GM23248 (cell line): ENCODE measurements at places on chromosomes 2 and 18. TPM values are rescaled to one million over a fixed set of nuclear protein-coding genes. Genes with fewer than 3 reads are reported as not detected.

Gene SPR
- polyA plus RNA-seq = 17.1 and 19.6 TPM in 2 replicates

Gene AGPS
- 20.9 and 22.9 TPM in 2 replicates for polyA plus RNA-seq

Gene SIX2
- 0.19 and 0.22 TPM in 2 replicates for polyA plus RNA-seq

Gene CASP10
- polyA plus RNA-seq = 2.8 and 2.9 TPM in 2 replicates

Gene CETN1
- polyA plus RNA-seq = not detected in 2 replicates

Gene SLC14A1
- 0.29 and 0.53 TPM in 2 replicates for polyA plus RNA-seq

Gene CEP76
- 6.5 TPM in 2 replicates for polyA plus RNA-seq

GRCh38 chr2:119731983-119732382, 27.7 kb upstream of the PTPN4 start:
- H3K27me3 ChIP-seq = peaks cover 5% of the 10 kb centered on the region; the same call in 1 of the 2 replicates
- DNase-seq = no peak
- no peak overlapping the region for H3K4me3 ChIP-seq
- no peaks in the 10 kb centered on the region for H3K4me1 ChIP-seq
- H3K36me3 ChIP-seq = no peaks in the 10 kb centered on the region

GRCh38 chr2:207150284-207150683, 15.5 kb downstream of the KLF7 start:
- H3K36me3 ChIP-seq = peaks cover 12% of the 10 kb centered on the region
- peaks cover 81% of the 10 kb centered on the region for H3K4me1 ChIP-seq
- H3K27ac ChIP-seq = peak overlapping the region; percentile 7; the same call in 1 of the 2 replicates
- DNase-seq = no peak

DNA sequence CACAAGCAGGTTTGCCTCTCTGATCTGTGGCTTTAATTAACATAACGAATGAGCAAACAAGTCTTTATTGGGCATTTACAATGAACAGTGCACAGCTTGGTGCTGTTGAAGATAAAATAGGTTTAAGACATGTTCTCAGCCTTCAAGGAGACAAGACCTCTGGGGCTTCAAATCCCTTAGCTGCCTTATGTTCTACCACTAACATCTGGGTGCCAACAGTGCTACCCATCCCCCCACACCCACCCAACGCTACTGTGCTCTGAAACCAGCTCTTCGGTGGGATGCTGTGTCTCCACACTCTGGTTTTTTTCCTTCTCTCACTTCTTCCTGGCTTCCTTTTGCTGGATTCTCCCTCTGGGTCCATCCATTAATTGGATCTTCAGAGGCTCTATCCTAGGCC, 14.1 kb upstream of the B3GNT2 start:
- no peak overlapping the region for H3K27ac ChIP-seq
- H3K4me3 ChIP-seq = no peak overlapping the region
- H3K4me1 ChIP-seq = no peaks in the 10 kb centered on the region; the same call in 1 of the 2 replicates
- no peaks in the 10 kb centered on the region for H3K36me3 ChIP-seq
- no peak for DNase-seq

GRCh38 chr2:215845839-215846586, 167.3 kb downstream of the MREG start:
- DNase-seq = no peak
- H3K4me3 ChIP-seq = no peak overlapping the region

DNA sequence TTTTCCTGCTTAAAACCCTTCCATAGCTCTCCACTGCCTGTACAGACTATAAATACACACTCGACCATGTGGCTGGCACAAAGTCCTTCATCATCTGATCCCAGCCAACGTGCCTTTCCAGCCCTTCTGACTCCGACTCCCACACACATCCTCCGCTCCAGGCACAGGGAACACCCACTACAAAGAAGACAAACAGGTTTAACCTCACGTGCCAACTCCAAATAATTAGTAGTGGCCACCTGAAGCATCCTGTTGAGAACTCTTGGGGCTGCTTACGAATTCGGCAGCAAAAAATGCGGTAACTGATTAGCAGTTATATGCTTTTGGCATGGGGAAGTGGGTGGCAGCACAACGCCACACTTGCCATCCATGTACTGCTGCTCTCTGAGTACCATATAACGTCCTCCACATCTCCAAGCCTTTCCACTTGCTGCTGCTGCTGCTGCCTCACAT, 12.1 kb downstream of the SPIRE1 start:
- no peaks in the 10 kb centered on the region for H3K36me3 ChIP-seq
- peaks cover 37% of the 10 kb centered on the region for H3K4me1 ChIP-seq
- DNase-seq = peak; percentile 46

- no peaks in the 10 kb centered on the region for H3K4me1 ChIP-seq
- H3K4me3 ChIP-seq = no peak overlapping the region
- no peaks in the 10 kb centered on the region for H3K36me3 ChIP-seq
- no peaks in the 10 kb centered on the region for H3K27me3 ChIP-seq
Observed at GRCh38 chr2:167380555-167380954, 492.3 kb downstream of the XIRP2 start.

DNA sequence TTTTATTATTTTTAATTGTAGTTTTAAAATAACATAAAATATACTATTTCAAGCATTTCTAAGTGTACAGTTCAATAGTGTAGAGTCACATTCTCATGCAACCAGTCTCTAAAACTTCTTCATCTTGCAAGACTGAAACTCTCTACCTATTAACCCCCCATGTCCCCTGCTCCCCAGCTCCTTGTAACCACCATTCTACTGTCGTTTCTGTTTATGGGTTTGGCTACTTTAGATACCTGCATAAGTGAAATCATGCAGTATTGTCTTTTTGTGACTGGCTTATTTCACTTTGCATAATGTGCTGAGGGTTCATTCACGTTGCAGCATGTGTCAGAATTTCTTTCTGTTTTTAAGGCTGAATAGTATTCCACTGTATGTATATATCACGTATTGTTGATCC, 139.4 kb downstream of the SMAD7 start:
- peaks cover 8% of the 10 kb centered on the region for H3K4me1 ChIP-seq
- no peak for DNase-seq
- H3K4me3 ChIP-seq = no peak overlapping the region
- H3K36me3 ChIP-seq = peaks cover 6% of the 10 kb centered on the region; the same call in 1 of the 2 replicates
- H3K27me3 ChIP-seq = no peaks in the 10 kb centered on the region

DNA sequence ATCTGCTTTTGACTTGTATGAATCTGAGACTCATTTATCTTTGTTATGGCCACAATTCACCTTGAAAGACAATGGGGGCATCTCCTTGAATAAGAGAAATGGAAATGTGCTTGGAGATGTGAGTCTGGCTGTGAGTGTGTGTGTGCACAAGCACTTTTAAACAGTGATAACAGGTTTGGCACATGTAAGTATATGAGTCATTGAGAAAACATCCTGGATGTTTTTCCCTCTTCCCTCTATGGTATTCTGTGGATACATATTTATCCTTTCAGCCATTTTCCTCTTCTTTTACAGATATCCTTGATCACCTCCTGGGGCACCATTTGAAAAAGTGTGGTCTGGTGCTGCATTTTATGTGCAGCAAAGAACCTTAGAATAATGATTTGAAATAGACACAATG, 317.3 kb upstream of the THUMPD2 start:
- DNase-seq = peak; percentile 31
- H3K36me3 ChIP-seq = no peaks in the 10 kb centered on the region
- H3K27ac ChIP-seq = peak overlapping the region; percentile 89
- H3K4me3 ChIP-seq = no peak overlapping the region
- H3K4me1 ChIP-seq = peaks cover 87% of the 10 kb centered on the region

DNA sequence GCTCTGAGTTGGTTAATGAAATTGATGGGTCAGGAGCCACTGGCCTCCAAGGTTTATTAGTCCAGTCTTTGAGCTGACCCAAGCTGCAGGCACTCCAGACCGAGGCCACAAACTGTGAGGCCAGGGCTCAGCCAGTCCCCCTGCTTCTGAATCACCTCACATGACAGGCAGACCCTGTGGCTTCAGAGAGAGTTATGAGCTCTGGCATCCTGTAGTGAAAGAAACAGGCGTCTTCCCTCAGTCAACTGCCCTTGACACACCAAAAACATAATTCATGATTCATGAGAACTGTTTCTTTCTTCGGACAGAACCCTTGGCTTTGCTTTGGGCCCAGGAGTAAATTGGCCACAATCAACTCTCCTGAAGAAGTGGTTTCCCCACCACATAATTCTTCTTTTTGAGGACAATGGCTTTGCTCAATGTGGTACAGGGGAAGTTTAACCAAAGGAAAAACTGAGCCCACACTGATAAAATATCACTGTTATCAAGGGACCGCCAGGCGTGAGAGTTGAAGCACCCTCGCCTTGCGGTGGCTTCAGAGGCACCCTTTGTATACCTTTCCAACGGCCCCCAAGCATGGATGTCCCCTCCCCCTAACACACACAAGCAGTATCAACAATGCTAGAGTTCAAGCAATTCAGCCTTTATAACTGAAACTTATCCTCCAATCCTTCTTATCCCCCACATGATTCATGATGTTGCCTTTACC, 226.9 kb downstream of the CYRIA start:
- no peaks in the 10 kb centered on the region for H3K4me1 ChIP-seq
- no peaks in the 10 kb centered on the region for H3K36me3 ChIP-seq
- H3K27ac ChIP-seq = no peak overlapping the region

- no peak overlapping the region for H3K27ac ChIP-seq
- DNase-seq = no peak
- H3K4me3 ChIP-seq = no peak overlapping the region
- H3K27me3 ChIP-seq = no peaks in the 10 kb centered on the region
- no peaks in the 10 kb centered on the region for H3K36me3 ChIP-seq
Observed at GRCh38 chr2:139544186-139544851, 764.1 kb upstream of the NXPH2 start.

GRCh38 chr18:38940475-38940862, 1374.9 kb upstream of the CELF4 start:
- H3K27me3 ChIP-seq = no peaks in the 10 kb centered on the region
- H3K27ac ChIP-seq = no peak overlapping the region
- no peaks in the 10 kb centered on the region for H3K36me3 ChIP-seq
- H3K4me3 ChIP-seq = no peak overlapping the region
- no peak for DNase-seq

GRCh38 chr18:75344615-75345014, 82.9 kb downstream of the SMIM21 start:
- DNase-seq = no peak
- H3K4me1 ChIP-seq = no peaks in the 10 kb centered on the region
- H3K27me3 ChIP-seq = peaks cover 14% of the 10 kb centered on the region; the same call in 1 of the 2 replicates
- no peak overlapping the region for H3K27ac ChIP-seq

DNA sequence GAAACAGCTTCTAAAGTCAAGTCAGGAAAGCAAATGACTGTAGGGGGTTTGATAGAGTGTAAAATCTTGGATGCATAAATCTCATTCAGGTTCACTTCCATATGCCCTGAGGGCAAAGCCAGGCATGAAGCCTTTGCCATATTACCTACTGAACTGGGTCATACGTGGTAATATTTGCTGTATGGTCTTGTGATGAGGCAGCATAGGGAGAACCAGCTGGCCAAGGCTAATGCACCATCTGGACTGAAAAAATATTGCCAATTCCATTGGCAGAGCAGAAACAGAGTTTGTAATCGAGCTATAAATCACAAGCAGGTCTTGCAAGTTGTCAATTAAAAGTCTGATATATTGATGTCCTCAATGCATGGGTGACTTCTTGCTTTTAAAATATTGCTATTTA, 243.8 kb downstream of the ERBB4 start:
- H3K4me3 ChIP-seq = no peak overlapping the region
- H3K27ac ChIP-seq = no peak overlapping the region
- H3K4me1 ChIP-seq = no peaks in the 10 kb centered on the region
- H3K27me3 ChIP-seq = no peaks in the 10 kb centered on the region
- H3K36me3 ChIP-seq = no peaks in the 10 kb centered on the region

- no peak for DNase-seq
- no peaks in the 10 kb centered on the region for H3K4me1 ChIP-seq
- no peaks in the 10 kb centered on the region for H3K36me3 ChIP-seq
- H3K27ac ChIP-seq = no peak overlapping the region
Observed at GRCh38 chr2:71511776-71512175, 58.4 kb downstream of the DYSF start.

- H3K4me1 ChIP-seq = peaks cover 44% of the 10 kb centered on the region
- H3K27me3 ChIP-seq = no peaks in the 10 kb centered on the region
- no peak overlapping the region for H3K4me3 ChIP-seq
Observed at GRCh38 chr2:179239195-179239594, 25.4 kb downstream of the SESTD1 start.

DNA sequence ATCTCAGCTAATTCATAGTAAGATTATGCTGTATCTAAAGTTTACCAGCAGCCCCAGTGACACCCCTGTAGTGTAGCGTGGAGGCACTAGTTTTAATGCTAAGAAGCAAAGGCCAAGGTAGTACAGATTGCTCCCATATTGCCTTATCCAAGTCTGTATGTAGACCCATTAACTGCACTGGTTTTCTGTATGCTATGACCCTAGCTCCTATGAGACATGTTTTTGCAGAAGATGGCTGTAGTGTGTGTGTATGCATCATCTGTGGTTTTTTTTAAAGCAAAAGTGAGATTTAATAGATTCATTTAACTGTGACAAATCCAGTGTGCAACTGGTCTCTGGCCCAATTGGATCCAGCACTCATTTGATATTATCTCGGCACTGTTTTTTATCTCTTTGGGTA, 86.5 kb downstream of the HAUS1 start:
- DNase-seq = peak; percentile 27
- H3K4me3 ChIP-seq = no peak overlapping the region
- H3K27ac ChIP-seq = no peak overlapping the region
- no peaks in the 10 kb centered on the region for H3K4me1 ChIP-seq

DNA sequence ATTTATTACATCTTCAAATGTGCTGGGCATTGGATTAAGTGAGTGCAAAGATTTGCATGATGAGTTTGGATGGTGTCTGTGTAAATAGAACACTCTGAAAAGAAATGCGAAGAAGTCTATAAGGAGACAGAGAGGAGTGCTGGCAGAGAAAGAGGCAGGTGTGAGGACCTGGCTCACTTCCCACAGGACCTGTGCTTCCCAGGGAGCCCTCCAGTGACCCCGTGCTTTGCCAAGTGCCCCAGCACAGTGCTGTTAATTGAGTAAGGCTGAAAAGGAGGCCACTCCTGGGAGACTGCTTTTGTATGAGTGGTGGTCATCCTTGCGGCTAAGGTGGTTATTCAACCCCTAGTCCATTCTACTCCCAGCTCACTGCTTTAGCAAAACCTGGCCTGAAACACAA, 230.8 kb downstream of the OSR1 start:
- H3K4me1 ChIP-seq = peaks cover 40% of the 10 kb centered on the region
- H3K27ac ChIP-seq = no peak overlapping the region
- H3K36me3 ChIP-seq = no peaks in the 10 kb centered on the region
- no peak for DNase-seq
- H3K4me3 ChIP-seq = no peak overlapping the region

DNA sequence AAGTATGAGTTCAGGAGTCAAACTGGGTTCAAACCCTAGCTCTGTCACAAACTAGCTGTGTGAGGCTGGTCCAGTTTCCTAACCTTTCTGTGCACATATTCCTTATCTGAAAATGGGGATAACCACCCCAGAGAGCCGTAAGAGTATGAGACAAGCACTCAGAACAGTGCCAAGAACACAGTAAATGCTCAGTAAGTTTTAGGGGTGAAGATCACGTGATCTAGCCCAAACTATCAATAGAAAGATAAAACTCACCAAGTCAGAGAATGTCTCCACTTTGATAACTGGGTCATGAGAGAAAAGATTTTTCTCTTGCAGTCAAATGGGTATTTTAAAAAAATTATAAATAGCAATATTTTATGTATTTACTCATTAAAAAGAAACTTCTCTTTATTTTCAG, 219.4 kb upstream of the REV1 start:
- DNase-seq = no peak
- no peak overlapping the region for H3K4me3 ChIP-seq
- no peaks in the 10 kb centered on the region for H3K27me3 ChIP-seq
- peaks cover 36% of the 10 kb centered on the region for H3K4me1 ChIP-seq
- no peaks in the 10 kb centered on the region for H3K36me3 ChIP-seq

GRCh38 chr18:39741755-39742466, 2176.3 kb upstream of the CELF4 start:
- H3K27me3 ChIP-seq = no peaks in the 10 kb centered on the region
- no peak overlapping the region for H3K4me3 ChIP-seq
- H3K4me1 ChIP-seq = no peaks in the 10 kb centered on the region
- no peaks in the 10 kb centered on the region for H3K36me3 ChIP-seq
